Eye (tissue), 1 donor: ENCODE measurements at places on chromosomes 11 and 22.
A peak's percentile ranks its signal among the peaks of the same experiment; 100 is the strongest.

DNA sequence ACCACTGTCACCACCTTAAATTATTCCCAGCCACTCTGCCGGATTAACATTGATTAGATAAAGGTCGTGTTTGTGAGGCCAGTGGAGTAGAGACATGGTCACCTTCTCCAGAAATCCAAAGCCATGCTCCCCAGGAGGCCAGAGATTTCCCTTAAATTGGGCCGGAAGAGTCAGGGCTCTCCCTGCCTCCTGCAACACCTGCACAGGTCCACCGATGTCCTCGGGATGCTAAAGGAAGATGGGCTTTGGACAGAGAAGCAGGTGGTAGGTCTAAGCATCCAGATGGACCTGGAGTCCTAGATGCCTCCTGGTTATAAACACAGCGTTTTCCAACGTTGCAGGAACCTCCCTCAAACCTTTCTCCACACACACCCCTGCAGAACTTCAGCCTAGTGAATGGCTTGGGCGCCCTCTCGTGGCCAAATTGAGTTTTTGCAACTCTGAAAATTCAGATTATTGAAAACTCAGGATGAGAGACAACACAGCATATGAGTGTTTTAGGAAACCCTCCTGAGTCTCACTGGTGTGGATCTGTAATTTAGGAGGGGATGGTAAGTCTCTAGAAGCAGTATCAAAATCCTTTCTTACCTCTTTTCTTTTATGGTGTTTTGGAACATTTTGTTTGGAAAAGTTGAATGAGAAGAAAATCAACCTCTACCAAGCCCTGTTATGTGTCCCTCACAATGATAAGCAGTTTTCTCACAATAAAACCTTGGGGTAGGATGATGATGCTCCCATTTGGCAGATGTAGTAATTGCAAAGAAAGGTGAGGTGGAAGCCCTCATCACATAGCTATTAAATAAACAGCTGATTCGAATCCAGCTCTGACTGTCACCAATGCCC lies 109.6 kb downstream of the RRAS2 start:
- DNase-seq, result peak; percentile 91

DNA sequence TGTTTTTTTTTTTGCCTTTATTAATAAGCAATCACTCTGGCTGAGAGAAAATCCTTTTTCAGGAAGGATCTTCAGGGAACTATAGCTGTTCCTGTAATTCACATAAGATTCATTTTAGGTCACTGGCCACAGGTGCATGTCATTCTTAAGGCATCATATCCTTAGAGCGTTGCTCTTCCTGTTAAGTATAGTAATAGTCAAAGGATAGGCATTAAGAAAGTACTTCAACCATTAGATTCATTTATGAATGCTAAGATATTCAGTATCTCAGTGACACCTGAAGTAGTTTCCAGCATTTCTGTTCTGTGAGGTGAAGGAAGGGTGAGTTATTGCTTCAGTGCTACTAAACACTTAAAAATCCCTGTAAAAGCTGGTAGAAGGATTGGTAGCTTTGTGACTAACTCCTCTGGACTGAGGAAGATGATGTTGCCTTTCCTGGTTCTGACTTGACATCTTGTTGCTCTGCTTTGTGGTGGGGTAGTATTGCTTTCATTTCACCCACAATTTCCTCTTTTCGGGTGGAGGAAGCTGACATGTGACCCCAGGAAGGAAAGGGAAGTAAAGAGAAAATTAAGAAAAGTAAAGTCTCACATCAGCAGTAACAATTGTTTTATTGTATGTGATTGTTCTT lies 34.7 kb downstream of the RNF169 start:
- DNase-seq, result no peak

DNA sequence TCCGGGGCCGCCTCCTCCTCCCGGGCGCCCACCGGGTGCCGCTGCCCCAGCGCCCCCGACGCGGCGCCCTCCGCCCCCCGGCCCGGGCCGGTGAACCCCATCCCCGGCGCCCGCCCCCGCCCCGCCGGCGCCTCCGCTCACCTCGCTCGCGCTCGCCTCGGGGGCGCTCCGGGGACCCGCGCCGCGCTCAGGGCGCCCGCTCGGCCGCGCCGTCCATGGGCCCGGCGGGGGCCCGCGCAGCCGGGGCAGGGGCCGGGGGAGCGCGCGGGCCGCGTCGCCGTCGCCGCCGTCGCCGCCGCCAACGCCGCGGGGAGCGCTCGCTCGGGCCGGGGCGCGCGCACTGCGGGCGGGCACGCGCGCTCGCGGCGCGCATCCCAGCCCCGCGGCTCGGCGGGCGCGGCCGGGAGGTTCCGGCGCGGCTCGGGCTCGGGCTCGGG lies 293 bp downstream of the DUSP8 start:
- DNase-seq, result no peak

- DNase-seq, result no peak
Measured at GRCh38 chr11:44601471-44602370, 36.3 kb downstream of the CD82 start.

DNA sequence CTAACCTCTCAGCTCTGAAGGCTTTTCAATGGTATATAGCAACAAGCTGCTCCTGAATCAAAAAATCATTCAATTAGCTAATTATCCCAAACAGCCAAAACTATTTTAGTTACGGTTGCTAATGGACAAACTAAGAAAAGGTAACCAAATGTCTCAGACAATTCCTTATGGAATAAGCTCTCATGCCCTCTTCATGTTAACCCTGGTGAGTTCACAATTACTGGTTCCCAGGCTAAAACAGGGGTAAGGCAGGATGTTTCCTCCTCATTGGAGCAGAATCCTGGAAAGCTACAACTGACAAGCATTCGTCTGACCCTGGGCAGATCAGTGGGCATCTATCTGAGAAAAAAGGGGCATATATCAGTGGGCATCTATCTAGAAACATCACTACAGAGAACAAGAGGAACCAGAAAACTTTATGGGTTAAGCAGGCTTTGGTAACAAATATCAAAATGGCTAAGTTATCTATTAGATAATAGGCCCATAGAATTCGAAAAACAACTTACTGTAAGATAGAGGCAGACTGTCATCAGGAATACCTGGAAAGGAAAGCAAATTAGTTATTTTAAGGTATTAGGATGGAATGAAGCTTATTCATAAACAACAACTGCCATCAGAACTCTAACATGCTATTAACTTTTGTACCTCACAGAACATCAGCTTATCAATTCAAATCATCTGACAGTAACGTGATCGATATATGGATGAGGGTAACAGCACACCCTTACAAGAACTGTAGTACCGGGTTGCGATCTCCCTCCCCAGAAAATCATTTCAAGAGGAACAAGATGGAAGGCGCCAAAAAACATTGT lies 14.8 kb upstream of the WDR74 start:
- no peak for DNase-seq

GRCh38 chr22:48947636-48948035 lies 880.0 kb downstream of the BRD1 start:
- no peak for DNase-seq

- no peak for DNase-seq
Measured at GRCh38 chr11:119856681-119857485, 127.9 kb upstream of the NECTIN1 start.

DNA sequence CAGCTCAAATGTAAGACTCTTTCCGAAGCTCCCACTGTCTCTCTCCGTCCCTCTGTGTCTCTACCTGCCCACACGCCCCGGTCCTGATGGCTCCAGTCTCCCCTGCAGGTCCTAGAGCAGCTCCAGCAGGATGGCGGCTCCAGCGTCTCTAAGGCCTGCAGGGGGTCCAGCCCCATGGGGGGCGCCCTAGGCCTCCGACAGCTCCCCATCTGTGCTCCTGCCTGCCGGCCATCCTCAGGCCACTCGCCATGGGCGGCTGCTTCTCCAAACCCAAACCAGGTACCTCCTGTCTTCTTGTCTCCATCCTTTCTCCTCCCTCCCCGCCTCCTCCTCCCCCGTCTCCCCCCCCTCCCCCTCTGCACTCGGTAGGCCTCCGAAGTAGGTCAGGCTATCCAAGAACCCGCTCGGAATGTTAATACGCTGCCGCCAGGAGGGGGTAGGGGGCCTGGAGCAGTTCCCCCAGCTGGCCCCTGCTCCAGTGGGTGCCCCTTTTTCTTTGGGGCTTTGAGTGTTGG lies 699 bp downstream of the AIFM3 start:
- DNase-seq, result peak; percentile 81

DNA sequence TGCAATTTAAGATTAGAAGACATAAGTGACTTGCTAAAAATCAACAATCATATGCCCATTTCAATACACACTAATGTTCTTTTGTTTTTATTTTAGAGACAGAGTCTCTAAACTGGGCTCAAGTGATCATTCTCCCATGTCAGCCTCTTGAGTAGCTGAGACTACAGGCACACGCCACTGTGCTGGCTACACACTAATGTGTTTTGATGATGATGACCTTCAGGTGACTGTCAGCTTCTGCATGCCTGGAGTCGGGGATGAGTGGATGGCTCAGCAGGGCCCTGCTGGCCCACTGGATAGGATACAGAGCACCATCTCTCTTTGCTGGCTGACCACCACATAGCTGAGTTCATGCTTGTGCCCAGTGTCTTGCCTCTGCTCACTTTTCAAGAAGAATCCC lies 27.0 kb upstream of the POU2AF1 start:
- peak; percentile 36 for DNase-seq

- DNase-seq, result no peak
Measured at GRCh38 chr22:45891471-45891995, 85.4 kb downstream of the WNT7B start.

GRCh38 chr11:116740741-116741140 lies 32.0 kb downstream of the BUD13 start:
- no peak for DNase-seq

- no peak for DNase-seq
Measured at GRCh38 chr11:134119094-134119493, 50.2 kb downstream of the JAM3 start.

- peak; percentile 30 for DNase-seq
Measured at GRCh38 chr22:46622081-46622521, 1.9 kb downstream of the GRAMD4 start.

DNA sequence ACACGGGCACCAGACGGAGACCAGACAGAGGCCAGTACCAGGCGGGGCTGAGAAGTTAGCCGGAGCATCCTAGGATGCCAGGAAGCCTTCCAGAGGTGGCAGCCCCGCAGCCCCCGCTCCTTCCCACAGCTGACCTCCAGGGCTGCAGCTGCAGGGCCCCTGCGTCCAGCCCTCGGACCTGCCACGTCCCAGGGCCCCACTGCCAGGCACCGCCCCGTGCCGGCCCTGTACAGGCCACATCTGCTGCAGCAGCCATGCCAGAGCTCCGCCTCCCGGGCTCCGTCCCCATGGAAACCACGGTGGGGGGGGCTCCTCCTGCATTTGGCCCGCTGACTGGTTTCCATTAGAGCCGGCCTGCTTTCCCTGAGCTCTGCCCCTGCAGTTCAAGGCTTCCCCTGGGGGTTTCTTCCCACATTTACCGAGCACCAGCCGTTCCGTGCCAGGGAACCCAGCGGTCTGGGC lies 62.5 kb upstream of the PPARA start:
- peak; percentile 90 for DNase-seq

DNA sequence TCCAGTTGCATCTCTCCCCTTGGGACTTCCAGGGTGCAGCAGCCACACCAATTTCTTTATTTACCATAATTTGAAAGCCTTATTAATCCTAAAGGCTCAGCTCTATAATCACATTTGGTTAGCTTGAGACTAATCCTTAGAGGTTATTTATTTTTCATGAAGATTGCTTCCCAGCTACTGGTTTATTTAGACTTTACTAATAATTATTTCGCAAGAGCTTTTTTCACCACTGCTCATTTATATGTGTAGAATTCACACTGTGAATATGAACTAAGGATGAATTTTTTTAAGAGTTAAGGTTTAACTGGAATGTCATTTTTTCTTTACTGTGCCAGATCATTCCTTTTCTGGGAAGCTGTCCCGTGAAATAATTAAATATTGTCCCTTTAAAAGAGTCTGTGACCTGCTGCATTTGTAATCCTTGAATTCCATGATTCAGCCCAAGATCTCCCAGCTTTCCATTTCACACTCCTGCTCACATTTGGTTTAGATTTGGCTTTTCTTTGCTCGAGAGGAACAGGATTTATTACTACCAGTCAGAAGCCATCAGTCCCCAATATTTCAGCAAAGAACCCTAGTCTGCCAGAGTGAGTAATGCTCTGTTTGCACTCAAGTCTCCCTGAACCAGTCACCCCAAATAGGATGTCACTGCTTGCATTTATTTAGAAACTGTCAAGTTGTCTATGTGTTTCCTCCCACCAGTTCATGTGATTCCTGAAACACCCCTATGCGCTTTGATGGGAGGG lies 4.4 kb upstream of the CD44 start:
- no peak for DNase-seq

GRCh38 chr11:47716692-47717091 lies 1.5 kb upstream of the AGBL2 start:
- DNase-seq, result no peak
